Activated naive CD4-positive, alpha-beta T cell (primary cell): ENCODE measurements at places on chromosomes 12 and 14.

GRCh38 chr14:81252278-81252677 is 31.5 kb upstream of the GTF2A1 start:
- DNase-seq: no peak

GRCh38 chr12:23885394-23885793 is 64.1 kb downstream of the SOX5 start:
- no peak for DNase-seq

- no peak for DNase-seq
Measured at GRCh38 chr14:71491931-71492330, 440.3 kb upstream of the RGS6 start.

DNA sequence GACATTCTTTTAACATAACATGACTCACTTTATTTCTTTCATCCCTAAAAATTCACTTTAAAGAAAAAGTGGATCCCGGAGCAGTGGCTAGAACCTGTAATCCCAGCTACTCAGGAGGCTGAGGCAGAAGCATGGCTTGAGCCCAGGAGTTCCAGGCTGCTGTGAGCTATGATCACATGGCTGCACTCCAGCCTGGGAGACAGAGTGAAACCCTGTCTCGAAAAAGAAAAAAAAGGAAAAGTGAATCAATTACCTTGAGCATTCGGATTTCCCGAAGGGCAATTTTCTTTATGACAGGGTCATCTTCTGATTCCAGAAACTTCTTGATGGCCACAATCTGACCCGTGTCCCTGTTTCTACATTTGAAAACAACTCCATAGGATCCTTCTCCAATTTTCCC is 1.2 kb downstream of the CDKL1 start:
- no peak for DNase-seq

DNA sequence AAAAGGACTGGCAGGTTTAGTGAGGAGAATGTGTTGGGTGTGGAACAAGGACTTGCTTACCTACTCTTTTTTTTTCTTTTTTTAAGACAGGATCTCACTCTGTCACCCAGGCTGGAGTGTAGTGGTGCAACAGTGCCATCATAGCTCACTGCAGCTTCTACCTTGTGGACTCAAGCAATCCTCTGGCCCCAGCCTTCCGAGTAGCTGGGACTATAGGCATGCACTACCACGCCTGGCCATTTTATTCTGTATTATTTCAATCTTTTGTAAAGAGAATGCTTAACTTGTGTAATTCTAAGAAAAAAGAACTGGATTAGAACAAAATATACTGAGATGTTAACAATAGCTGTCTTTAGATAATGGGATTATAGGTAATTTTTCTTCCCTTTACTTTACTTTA is 1.9 kb upstream of the VRTN start:
- DNase-seq: no peak

DNA sequence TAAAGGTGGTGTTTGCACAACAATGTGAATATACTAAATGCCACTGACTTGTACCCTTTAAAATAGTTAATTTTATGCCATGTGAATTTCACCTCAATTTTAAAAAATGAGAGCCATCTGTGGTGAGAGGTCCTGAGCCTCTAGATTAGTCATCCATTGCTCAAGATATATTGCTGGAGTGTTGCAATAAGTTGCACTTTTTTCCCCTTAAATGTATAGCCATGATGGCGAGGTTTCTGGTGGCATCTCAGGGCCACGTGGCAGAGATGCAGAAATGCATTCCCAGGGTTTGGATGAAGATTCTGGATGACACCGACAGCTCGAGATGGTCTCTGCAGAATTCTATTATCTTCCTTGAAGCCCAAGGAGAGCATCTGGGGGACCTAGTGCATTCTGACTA is 153.7 kb downstream of the AACS start:
- DNase-seq: no peak

- DNase-seq: no peak
Measured at GRCh38 chr12:85095501-85095900, 59.4 kb downstream of the LRRIQ1 start.

GRCh38 chr12:109110988-109111495 is 5.3 kb upstream of the ACACB start:
- peak; percentile 42 for DNase-seq

DNA sequence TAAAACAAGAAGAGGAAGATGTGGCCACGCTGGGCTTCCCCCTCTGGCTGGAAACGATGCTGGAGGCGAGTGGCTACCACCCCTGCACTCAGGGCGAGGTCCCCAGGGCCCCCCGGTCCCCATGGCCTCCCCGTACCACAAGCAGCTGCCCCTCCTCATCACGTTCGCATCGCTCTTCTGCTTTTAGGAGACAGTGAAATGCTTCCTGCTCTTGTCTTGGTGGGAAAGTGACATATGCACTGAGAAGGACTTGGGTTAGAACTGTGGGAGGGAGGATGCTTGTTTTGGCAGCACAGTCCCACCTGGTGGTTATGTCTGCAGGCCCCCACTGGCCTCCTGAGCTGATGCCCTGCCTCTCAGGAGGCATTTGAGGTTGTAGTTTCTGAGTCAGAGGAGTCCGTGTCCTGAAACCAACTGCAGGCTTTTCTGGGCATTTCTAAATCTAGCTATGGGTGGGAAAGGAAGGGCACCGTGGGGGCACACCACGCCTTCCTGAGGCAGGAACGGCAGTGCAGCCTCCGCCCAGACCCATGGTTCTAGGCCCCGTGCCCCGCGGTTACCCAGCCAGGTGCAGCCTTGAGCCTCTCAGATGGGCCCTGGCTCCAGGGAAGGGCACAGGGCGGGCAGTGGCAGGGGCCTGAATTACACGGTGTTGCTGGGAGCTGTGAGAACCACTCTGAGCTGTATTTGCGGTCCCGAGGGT is 139.3 kb downstream of the ADGRD1 start:
- no peak for DNase-seq

- no peak for DNase-seq
Measured at GRCh38 chr12:91922139-91922538, 223.5 kb downstream of the BTG1 start.

GRCh38 chr12:104751594-104751993 is 206.5 kb downstream of the SLC41A2 start:
- DNase-seq: no peak

GRCh38 chr14:92103363-92103989 is 2.9 kb downstream of the ATXN3 start:
- DNase-seq: no peak

GRCh38 chr12:77102123-77102522 is 36.8 kb upstream of the E2F7 start:
- DNase-seq: no peak

DNA sequence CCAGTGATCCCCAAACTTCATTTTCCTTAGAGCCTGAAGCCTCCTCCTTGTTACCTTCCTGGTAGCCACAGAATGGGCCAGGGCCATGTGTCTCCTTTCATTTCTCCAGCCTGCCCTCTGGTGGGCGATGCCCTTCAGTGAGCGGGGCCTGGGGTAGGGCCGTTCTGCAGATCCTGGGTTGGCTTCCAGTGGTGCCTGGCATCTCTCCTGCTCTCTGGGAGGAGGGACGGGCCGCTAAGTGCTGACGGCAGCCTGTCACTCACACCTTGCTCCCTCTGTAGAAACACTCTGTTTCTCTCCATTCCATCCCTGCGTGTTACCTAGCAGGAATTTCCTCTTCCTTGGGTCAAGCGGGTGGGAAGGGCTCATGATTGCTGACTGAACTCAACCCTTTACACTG is 232.1 kb downstream of the CACNA1C start:
- no peak for DNase-seq

DNA sequence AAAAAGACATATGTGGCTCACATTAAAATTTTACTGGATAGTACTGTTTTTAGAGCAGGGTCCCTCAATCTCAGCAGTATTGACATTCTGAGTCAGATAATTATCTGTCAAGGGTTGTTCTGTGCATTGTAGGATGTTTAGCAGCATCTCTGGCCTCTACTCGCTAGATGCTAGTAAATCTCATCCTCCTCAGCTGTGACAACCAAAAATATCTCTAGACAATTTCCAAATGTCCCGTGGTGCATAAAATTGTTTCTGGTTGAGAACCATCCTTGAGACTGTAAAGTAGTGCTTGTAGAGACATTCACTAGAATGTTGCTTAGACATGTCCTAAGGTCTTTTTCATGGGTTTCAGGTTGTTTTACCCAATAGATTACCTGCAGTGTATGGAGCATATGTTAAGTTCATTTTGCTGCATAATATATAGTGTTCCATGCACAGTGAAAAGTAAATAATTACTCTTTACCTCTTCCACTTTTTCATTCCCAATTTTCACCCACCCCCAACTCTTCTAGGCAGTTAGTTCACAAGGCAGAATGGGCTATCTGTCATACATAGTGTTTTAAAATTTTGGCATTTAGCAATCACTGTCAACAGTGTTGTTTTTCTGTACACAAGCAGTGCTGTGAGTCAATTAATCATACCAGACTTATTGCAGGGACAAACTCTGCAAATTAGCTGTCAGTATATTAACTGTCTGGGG is 200.2 kb upstream of the SLC38A2 start:
- DNase-seq: no peak

DNA sequence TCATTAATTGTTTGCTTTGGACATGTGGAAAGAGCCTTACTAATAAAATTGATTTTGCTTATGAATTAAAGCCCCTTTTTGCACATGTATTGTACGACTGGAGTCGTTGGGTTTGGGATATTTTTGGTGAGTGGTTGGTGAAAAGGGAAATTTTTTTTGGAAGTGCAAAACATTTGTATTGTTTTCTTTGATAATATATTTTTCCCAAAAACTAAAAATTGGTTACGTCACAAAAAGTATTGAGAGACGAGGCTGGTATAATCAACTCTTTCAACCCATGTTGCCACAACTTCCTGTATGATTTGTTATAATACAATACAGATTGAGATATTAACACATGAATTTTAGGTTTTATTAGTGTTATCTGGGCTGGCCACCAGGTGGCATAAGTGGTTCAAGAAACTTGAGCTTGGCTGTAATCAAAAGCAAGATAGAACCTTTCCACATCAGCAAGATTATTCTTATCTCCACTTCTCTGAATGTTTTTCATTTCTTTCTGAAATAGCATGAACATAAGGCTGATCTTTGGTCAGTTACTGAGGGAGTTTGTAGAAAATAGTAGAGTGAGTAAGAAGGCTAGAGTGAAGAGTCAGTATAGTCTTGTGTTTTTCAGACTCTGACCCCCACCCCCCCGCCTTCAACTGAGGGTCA is 8.7 kb downstream of the NGDN start:
- DNase-seq: peak; percentile 40

DNA sequence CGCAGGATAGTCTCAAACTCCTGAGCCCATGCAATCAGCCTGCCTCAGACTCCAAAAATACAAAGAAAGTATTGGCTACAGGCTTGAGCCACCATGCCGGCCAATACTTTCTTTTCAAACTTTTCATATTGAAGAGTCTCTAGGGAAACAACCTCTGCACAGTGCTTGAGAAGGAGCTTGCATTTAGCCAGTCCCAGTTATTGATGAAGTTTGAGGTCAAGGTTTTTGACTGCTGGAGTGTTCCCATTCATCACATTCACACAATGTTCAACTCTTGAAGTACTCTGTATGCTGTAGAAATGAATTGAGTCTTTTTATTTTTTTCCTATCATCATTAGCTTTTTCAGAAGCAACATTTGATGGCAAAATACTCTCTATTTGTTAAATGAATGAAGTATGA is 355.8 kb upstream of the E2F7 start:
- no peak for DNase-seq

DNA sequence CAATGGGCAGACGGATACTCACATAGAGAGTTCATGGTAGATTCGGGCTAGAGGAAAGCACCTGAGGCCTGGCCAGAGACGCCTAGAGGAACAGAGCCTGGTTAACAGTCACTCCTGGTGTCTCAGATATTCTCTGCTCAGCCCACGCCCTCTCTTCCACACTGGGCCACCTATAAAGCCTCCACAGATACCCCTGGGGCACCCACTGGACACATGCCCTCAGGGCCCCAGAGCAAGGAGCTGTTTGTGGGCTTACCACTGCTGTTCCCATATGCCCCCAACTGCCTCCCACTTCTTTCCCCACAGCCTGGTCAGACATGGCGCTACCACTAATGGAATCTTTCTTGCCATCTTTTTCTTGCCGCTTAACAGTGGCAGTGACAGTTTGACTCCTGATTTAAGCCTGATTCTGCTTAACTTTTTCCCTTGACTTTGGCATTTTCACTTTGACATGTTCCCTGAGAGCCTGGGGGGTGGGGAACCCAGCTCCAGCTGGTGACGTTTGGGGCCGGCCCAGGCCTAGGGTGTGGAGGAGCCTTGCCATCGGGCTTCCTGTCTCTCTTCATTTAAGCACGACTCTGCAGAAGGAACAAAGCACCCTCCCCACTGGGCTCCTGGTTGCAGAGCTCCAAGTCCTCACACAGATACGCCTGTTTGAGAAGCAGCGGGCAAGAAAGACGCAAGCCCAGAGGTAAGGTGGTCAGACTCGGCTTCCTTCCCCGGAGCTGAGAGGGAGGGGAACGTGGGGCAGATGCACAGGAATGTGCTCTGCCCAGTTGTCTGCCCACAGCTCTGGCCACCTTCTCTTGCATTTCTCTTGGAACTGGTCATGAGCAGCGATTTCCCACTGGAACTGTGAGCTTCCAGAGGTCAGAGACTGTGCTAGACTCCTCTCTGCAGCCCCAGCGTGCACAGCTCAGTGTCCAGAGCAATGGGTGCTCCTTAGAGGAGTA is at the start of gene CD4:
Gene CD4 (plus strand): TSS at position 557 of the 953 bp plus-strand sequence. CDS start 10,611 bp downstream, outside the sequence.
- peak; percentile 56 for DNase-seq

- DNase-seq: no peak
Measured at GRCh38 chr12:109098651-109099050, 1.3 kb downstream of the UNG start.

DNA sequence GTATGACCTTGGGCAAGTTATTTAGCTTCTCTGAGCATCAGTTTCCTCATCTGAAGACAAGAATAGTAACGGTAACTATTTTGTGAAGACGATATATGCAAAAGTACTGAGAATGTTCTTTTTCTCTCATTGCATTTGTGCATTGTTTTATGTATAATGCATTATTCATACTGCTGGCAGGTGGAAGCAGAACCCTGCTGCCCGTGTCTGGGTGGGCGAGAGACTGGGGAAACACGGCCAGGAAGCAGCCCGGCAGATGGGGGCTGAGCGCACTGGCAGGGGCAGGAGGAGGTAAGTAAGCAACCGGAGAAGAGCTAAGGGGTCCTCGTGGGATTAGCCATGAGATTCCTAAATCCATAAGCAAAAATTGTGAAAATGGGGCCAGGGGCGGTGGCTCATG is 115.8 kb upstream of the MED13L start:
- no peak for DNase-seq

DNA sequence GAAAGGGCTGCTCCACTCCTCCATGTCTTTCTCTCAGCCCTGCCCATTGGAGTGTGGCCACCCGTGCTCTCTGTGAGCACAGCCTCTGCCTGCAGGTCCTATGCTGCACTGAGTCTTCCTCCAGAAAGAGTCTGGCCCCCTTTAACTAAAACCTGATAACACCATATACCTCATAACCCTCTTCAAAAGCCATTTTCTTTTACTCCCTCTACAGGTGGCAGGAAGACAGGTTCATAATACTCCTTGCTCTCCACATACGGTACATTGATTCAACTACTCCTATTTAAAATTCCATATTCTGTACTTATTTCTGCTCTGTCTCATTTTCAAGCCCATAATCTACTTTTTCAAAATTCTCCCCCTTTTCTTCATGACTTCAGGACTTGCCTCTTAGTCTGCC is 144.0 kb downstream of the HELB start:
- DNase-seq: no peak

- DNase-seq: no peak
Measured at GRCh38 chr12:117064596-117064995, 34.6 kb downstream of the TESC start.

GRCh38 chr12:105205322-105206048 is 30.5 kb downstream of the APPL2 start:
- DNase-seq: no peak

GRCh38 chr14:24267516-24267915 is 3.9 kb downstream of the RABGGTA start:
- DNase-seq: no peak

GRCh38 chr12:65364046-65364445 is 85.6 kb downstream of the MSRB3 start:
- DNase-seq: no peak
